ENCODE measurements at places on chromosomes 6 and 20.

- no peak for DNase-seq
Observed at GRCh38 chr6:130993292-130993765, 69.7 kb downstream of the EPB41L2 start.

- no peak for DNase-seq
Observed at GRCh38 chr20:53020834-53021233, 48.7 kb downstream of the TSHZ2 start.

GRCh38 chr20:13900496-13900895 lies 89.9 kb downstream of the SEL1L2 start:
- no peak for DNase-seq

GRCh38 chr20:17129089-17129488 lies 97.8 kb upstream of the PCSK2 start:
- DNase-seq = no peak

DNA sequence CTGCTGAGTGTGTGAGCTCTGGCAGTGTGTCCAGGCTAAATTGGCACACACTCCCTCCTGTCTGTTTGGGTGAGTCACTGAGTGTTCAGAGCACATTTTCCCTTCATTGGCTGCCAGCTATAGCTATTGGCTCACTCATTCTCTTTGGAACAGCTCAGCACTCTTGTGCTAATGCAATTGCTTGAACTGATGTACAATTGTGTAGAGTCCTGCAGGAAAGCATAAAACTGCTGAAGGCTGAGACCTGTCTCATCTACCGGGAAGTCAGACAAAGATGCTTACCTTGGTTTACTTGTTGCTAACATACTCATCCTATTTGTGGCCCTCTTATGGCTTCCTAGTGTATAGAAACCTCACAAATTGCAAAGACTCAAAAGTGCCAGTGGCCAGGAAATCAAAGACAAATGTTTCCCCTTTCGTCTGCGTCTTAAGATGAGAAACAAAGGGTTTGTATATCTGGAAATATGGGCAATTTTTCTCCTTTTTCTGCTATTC lies 351.0 kb downstream of the BCKDHB start:
- no peak for DNase-seq

DNA sequence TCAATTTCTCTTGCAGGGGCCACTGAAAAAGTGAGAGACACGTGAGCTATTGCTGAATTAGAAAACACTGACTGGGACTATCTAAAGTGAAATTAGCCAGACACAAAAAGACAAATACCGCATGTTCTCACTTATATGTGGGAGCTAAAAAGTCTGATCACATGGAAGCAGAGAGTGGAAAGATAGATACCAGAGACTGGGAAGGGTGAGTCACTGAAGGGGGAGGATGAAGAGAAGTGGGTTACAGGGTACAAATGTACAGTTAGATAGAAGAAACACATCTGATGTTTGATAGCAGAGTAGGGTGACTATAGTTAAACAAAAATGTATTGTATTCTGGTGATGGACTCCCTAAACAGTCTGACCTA lies 13.4 kb downstream of the CST3 start:
- DNase-seq = no peak
